AG20443 (cell line): ENCODE measurements at places on chromosomes 11 and 22.
A peak's percentile ranks its signal among the peaks of the same experiment; 100 is the strongest.

DNA sequence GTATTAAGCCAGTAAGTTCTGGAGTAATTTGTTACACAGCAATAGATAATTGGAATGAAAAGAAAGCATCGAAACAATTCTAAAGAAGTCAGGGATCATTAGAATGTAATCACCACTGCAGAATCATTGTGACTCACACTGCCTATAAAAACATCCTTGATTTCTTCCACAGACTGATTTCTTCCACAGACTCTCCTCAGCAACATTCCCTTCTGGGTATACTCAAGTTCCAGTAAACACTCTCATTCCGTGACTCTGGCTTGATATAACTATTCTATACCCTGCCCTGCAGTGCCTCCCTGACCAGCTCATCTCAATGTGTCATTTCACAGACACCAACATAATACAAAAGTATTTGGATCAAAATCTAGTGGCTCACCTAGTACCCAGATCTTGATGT is 120.5 kb downstream of the BBOX1 start:
- no peak for DNase-seq

GRCh38 chr22:20109411-20110358 is 6.2 kb upstream of the RANBP1 start:
- no peak for DNase-seq

DNA sequence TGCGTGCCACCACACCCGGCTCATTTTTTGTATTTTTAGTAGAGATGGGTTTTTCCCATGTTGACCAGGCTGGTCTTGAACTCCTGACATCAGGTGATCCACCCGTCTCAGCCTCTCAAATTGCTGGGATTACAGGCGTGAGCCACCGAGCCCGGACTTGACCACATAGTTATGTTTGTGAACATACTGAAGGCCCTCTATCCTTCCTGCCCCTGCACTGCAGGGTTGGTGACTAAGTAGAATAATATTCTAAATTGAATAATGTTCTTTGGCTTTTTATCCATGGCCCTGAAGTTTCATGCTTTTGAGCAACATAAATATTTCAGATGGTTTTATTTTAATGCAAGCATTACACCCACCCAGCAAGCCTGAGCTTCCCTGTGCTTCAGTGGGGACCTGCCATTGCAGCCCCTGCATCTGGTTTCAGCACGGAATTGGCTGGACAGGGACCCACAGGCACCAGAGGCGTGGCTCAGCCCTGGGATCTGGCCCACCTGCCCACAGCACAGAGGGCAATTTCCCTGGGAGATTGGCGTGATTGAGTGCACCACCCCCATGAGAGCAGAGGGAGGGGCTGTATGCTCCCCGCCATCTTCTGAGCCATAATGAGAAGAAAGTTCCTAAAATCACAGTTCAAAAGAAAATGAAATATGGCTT is 460.5 kb downstream of the BRD1 start:
- no peak for DNase-seq

- DNase-seq = no peak
Measured at GRCh38 chr11:12380565-12381325, 3.4 kb downstream of the PARVA start.

DNA sequence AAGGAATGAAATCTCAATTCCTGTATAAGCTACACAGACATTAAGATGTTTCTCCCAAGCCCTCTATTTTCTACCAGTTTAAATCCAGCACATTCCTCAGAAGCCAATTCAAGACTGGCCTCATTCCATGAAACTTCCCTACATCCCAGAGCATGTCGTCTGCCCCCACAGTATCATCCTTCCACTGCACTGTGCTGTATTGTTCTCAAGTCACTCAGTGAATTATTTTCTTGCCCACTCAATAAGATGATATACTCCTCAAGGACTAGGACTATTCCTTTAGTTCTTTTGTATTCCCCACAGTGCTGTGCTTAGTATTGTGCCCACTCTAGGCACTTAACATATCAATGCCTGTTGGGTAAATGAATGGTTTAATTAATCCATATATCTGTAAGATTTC is 203.1 kb upstream of the BLID start:
- peak; percentile 22 for DNase-seq

- no peak for DNase-seq
Measured at GRCh38 chr11:80727315-80727714, 1286.5 kb upstream of the TENM4 start.

- peak; percentile 59 for DNase-seq
Measured at GRCh38 chr22:31680861-31681341, 18.9 kb upstream of the PISD start.

GRCh38 chr22:35195226-35195625 is 62.1 kb upstream of the HMGXB4 start:
- DNase-seq = no peak

DNA sequence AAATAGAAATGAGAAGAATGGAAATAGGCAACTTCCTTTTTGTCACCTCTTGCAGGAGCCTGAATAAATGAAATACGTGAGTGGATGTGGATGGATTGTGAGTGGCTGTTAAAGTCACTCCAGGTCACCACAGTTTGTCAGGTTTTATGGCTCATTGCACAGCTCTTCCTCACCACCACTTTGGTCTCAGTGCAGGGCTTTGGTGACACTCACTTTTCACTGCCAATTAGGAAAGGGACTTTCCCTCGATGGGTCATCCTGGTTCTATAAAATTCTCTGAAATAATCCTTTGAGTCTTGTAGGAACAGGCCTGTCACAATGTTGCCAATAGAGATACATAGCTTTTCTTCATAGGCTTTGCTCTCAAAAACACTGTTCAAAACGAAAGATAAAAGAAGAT is 172.4 kb upstream of the C11orf87 start:
- no peak for DNase-seq

- no peak for DNase-seq
Measured at GRCh38 chr11:2409611-2410468, 9.3 kb downstream of the TSSC4 start.

GRCh38 chr22:27108425-27109114 is 451.2 kb downstream of the MIAT start:
- no peak for DNase-seq

DNA sequence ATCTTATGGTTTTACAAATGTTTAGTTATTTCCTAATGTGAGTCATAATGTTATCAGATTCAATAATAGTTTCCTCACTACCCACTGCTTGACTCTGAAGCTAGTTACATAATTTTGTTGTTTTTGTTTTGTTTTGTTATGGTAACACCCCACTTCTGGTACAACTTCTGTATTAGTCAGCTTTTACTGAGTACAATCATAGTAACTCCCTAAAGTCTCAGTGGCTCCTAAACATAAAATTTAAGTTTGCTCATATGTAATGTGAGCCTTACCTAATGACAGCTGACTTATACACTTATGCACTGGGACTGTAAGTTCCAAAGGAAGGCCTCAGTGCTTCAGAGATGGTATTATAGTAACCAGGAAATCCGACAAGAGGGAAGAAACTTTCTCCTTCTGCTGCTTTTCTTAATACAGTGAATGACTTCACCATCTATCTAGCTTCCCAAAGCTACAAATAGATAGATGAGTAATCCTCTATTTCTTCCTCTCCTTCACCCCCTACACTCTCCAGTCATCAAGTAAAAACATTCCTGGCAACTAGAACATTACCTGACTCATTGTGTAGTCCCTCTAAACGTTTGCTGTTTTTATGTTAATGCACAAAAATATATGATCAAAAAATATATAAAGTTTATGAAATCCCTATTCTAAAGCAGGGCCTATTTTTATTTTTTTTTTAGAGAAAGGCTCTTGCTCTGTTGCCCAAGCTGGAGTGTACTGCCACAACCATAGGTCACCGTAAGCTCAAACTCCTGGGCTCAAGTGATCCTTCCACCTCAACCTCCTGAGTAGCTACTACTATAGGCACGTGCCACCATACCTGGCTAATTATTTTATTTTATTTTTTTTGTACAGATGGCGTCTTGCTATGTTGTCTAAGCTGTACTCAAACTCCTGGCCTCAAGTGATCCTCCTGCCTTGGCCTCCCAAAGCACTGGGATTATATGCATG is 563.0 kb downstream of the SOX6 start:
- DNase-seq = no peak

- DNase-seq = no peak
Measured at GRCh38 chr22:46352691-46353386, 17.3 kb downstream of the TRMU start.

DNA sequence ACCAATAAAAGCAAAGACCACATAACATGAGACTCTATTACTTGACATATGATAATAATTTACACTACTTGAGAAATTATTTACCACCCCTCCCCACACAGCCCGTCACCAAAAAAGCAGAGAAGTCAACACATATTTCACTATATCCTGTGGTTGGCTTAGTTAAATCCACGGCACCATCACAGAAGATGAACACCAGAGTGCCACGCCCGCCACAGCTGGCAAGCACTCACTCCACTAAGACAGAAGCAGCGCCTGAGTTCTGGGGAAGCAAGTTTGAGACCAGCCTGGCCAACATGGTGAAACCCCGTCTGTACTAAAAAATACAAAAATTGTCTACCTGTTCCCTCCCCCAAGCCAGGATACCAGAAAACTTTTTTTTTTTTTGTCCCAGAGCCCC is 53.1 kb downstream of the PACSIN2 start:
- DNase-seq = peak; percentile 41

DNA sequence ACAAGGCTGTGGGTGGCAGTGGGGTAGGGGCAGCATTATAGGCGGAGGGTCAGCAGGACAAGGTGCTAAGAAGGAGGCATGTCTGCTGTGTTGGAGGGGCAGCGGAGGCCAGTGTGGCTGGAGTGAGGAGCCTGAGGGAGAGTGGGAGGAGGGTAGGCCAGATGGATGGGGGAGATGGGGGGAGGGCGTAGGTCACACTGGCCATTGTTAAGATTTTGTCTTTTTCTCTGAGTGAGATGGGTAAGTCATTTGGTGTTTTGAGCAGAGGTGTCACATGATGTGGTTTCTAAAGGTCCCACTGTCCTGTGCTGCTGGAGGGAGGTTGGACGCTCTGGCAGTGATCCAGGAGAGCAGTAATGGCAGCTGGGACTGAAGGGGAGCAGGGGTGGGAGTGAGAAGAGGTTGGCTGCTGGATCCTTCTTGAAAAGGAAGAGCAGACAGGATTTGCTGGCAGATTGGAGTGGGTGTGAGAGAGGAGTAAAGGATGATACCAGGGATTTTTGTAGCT is 9.8 kb downstream of the PPP6R3 start:
- no peak for DNase-seq

DNA sequence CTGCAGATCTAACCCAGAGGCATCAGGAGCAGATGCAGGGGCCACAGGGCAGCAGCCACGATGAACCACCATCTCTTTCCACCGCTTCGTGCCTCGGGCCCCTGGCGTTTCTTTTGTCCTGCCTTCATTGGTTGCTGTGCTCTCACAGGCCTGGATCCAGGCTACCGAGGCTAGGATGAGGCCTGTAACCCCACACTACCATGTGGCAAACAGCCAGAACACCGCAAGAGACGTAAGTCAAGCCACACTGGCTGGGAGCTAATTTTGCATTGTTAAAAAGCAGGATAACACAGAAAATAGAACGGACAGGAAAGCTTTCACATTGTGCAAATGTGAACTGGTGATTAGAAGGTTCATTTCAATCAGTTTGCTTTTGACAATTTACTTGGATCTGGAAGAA is 15.7 kb upstream of the ARFGAP3 start:
- no peak for DNase-seq

DNA sequence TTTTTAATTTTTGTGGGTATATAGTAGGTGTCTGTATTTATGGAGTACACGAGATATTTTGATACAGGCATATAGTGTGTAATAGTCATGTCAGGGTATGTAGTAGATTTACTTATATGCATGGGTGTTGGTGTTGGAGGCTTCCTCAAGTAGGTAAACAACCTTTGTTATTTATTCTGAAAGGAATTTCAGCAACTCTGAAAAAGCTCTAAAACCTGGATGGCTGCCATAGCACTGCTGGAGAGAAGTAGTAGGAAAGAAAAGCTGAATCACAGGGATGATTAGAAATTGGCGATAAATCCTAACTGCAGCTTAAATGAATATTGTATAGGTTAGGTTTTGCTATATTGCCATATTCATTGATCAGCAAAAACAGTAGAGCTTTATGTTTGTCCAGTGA is 44.4 kb upstream of the ST14 start:
- no peak for DNase-seq

DNA sequence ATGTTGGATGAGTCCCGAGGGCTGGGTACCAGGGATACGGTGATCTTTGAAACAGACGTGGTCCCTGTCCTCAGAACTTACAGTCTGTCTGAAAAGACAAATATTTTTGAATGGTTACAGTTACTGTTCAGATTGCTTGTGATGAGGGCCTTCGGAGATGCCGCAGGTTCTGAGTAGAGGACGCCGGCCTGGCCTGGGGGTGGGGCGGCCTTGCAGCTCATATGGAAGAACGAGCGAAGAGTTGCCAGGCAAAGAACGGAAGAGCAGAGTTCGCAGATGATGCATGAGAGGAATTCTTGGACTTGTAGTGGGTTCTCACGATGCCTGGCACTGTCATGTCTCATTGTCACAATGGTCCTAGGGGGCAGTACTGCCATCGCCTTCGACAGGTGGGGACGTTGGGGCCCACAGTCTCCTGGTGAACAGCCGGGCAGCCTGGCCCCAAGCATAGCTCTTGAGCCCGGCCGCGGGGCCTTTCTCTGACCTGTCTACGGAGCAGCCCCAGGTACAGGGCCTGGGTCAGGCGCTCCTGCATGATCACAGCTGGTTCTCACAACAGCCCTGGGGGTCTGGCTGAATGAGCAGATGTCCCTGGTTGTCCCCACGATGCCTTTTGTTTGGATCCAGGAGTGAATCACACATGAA is 60.9 kb upstream of the PARVG start:
- DNase-seq = no peak

GRCh38 chr22:47710135-47710534 is 947.7 kb downstream of the TBC1D22A start:
- DNase-seq = no peak

DNA sequence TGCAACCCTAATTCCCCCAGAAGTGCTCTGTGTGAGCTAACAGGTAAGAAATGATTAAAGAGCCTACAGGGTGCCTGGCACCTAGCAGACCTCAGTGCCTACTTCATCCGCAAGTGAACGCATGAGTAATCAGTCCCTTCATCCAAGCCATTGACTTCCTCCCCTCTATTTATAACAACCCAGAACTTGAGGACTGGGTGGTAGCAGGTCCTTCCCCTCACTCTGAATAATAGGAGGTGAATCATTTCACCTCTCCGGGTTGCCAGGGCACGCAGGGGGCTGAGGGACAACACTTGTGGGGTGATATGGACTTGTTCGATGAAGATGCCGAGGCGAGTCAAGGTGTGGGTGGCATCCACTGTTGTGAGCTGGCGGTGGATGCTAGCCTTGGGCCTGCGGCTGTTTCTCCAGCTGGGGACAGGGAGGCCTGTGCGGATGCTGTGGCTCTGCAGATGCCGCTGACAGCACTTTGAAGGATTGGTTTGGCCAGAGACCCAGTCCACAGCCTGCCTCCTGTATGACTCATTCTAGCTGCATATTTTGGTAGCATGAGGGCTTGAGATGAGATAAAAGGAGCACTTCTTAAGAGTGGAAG is 11.7 kb upstream of the SORL1-AS1 start:
- DNase-seq = peak; percentile 92
